ENCODE measurements at places on chromosomes 1 and 21. TPM values are rescaled to one million over a fixed set of nuclear protein-coding genes. Genes with fewer than 3 reads are reported as not detected.

The PPM1J gene
- total RNA-seq = 0.25 TPM

The SHE gene
- total RNA-seq = not detected

The MROH7 gene
- total RNA-seq = not detected

The OR2T11 gene
- not detected for total RNA-seq

The TNFRSF25 gene
- 137 TPM for total RNA-seq

The LCE1C gene
- total RNA-seq = not detected

Measured in activated naive CD8-positive, alpha-beta T cell treated with anti-CD3 and anti-CD28 coated beads, Interleukin-2, amount 10 ng/mL, durations not matched to agents 7 days and 5 days (primary cell).